ENCODE measurements at places on chromosomes 12 and 14. TPM values are rescaled to one million over a fixed set of nuclear protein-coding genes. Genes with fewer than 3 reads are reported as not detected.

The AQP2 gene
- not detected for total RNA-seq

The NPAS3 gene
- total RNA-seq = 8.7 TPM

The DCN gene
- total RNA-seq = 75.1 TPM

The CDCA4 gene
- 21.2 TPM for total RNA-seq

The SIX6 gene
- not detected for total RNA-seq

- peaks cover 42% of the 10 kb centered on the region for H3K36me3 ChIP-seq
- no peak overlapping the region for H3K4me3 ChIP-seq
- no peak overlapping the region for H3K27ac ChIP-seq
- no peak for DNase-seq
Observed at GRCh38 chr12:79871621-79872020, 63.3 kb downstream of the PPP1R12A start.

- no peak overlapping the region for H3K4me3 ChIP-seq
- no peak for DNase-seq
Observed at GRCh38 chr12:53577941-53578352, 48.2 kb downstream of the ATF7 start.

- H3K27me3 ChIP-seq = no peaks in the 10 kb centered on the region
- H3K27ac ChIP-seq = peak overlapping the region; percentile 13
- H3K4me3 ChIP-seq = no peak overlapping the region
- DNase-seq = no peak
Observed at GRCh38 chr12:3117144-3117581, 40.0 kb downstream of the TSPAN9 start.

- DNase-seq = peak; percentile 74
- no peaks in the 10 kb centered on the region for H3K36me3 ChIP-seq
- peak overlapping the region; percentile 79 for H3K27ac ChIP-seq
- peak overlapping the region; percentile 84 for H3K4me3 ChIP-seq
- peaks cover 45% of the 10 kb centered on the region for H3K27me3 ChIP-seq
- peaks cover 9% of the 10 kb centered on the region for H3K4me1 ChIP-seq
Observed at GRCh38 chr12:4164559-4165558, 108.7 kb upstream of the CCND2 start.

DNA sequence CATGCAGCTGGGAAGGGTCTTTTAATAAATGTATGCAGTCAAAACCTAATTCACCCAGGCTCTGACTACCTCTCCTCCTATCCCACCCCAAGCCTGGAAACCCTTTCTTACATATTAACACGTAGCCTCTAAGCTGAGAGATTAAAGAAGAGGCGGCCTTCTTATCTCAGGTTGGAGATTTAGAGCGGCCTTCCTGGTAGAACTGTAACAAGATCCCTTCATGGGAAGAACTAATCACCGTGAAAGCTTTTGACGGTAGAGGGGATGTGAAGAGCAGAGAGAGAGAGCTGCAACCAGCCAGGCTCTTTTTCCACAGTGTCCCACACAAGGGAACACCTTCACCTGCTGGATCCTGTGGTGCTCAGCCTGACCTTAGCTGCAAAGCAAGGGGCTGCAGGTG lies 367.4 kb downstream of the MED13L start:
- no peak overlapping the region for H3K27ac ChIP-seq
- peaks cover 12% of the 10 kb centered on the region for H3K27me3 ChIP-seq
- H3K4me1 ChIP-seq = peaks cover 9% of the 10 kb centered on the region
- no peaks in the 10 kb centered on the region for H3K36me3 ChIP-seq
- H3K4me3 ChIP-seq = no peak overlapping the region
- no peak for DNase-seq

GRCh38 chr12:113997365-113997764 lies 31.2 kb upstream of the RBM19 start:
- H3K4me3 ChIP-seq = no peak overlapping the region
- H3K27me3 ChIP-seq = peaks cover 77% of the 10 kb centered on the region
- H3K4me1 ChIP-seq = no peaks in the 10 kb centered on the region
- H3K27ac ChIP-seq = no peak overlapping the region

DNA sequence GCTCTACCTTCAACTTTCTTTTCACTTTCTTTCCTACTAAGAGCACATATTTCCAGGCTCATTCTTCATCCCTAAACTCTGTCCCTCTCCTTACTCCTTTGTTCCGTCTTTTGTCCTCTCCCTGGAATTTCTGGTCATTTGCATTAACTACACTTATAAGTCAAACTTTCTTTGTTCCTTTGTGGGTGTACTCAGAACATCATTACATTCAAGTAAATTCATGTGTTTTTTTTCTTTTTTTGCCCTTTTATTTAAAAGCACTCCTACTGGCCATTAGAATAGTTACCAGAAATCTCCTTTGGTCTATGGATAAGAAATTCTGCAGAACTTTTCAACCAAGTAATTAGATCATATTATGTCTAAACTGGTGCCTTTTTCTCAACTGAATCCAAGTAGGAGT lies 802.6 kb downstream of the DIO2 start:
- no peaks in the 10 kb centered on the region for H3K27me3 ChIP-seq
- DNase-seq = no peak
- H3K27ac ChIP-seq = no peak overlapping the region
- peaks cover 28% of the 10 kb centered on the region for H3K4me1 ChIP-seq

GRCh38 chr12:75656648-75657047 lies 145.2 kb upstream of the KRR1 start:
- H3K27ac ChIP-seq = no peak overlapping the region
- peak overlapping the region; percentile 48 for H3K4me3 ChIP-seq
- DNase-seq = no peak
- H3K4me1 ChIP-seq = peaks cover 12% of the 10 kb centered on the region
- peaks cover 4% of the 10 kb centered on the region for H3K36me3 ChIP-seq

- H3K36me3 ChIP-seq = no peaks in the 10 kb centered on the region
- DNase-seq = no peak
- H3K27me3 ChIP-seq = peaks cover 47% of the 10 kb centered on the region
- no peak overlapping the region for H3K27ac ChIP-seq
Observed at GRCh38 chr12:100951756-100952155, 157.2 kb downstream of the ANO4 start.
